ENCODE measurements at places on chromosomes 7 and 10. TPM values are rescaled to one million over a fixed set of nuclear protein-coding genes. Genes with fewer than 3 reads are reported as not detected.

Gene CNOT4
- 5.1 TPM for polyA plus RNA-seq

Gene MEOX2
- 0.78 TPM for polyA plus RNA-seq

Gene LMOD2
- 0.04 TPM for polyA plus RNA-seq

Gene CSGALNACT2
- 2.7 TPM for polyA plus RNA-seq

Gene FAM20C
- polyA plus RNA-seq: 29.1 TPM

Gene CNNM1
- 0.64 TPM for polyA plus RNA-seq

Gene EGFR
- 2.2 TPM for polyA plus RNA-seq

Gene EPDR1
- polyA plus RNA-seq: 8.5 TPM

Gene HEPACAM2
- 9.2 TPM for polyA plus RNA-seq

Gene WNT2
- polyA plus RNA-seq: not detected

Gene OR6V1
- polyA plus RNA-seq: not detected

Gene CALCR
- polyA plus RNA-seq: not detected

Gene OGDHL
- polyA plus RNA-seq: 2.7 TPM

Gene LLCFC1
- not detected for polyA plus RNA-seq

Gene SPDYE5
- polyA plus RNA-seq: 1.9 TPM

Gene OR2A42
- polyA plus RNA-seq: 0.03 TPM

Gene C10orf90
- not detected for polyA plus RNA-seq

Gene OR6B1
- polyA plus RNA-seq: 0.01 TPM

Gene TFPI2
- not detected for polyA plus RNA-seq

Gene ANK3
- polyA plus RNA-seq: 33.5 TPM

Gene PON3
- polyA plus RNA-seq: 4.9 TPM

Gene CTAGE4
- 10.1 TPM for polyA plus RNA-seq

Gene MIOS
- 20.0 TPM for polyA plus RNA-seq

Gene PSD
- polyA plus RNA-seq: 4.4 TPM

Gene TSPAN33
- 12.6 TPM for polyA plus RNA-seq

Gene CTTNBP2
- polyA plus RNA-seq: 1.9 TPM

Gene C10orf105
- polyA plus RNA-seq: not detected

Gene GIMAP5
- polyA plus RNA-seq: 23.0 TPM

Gene SFRP4
- not detected for polyA plus RNA-seq

Gene LRIT2
- not detected for polyA plus RNA-seq

Gene LRIT1
- not detected for polyA plus RNA-seq

Gene ZNF804B
- polyA plus RNA-seq: 0.12 TPM

Gene RNF133
- polyA plus RNA-seq: not detected

Gene CALU
- 6.0 TPM for polyA plus RNA-seq

Gene WDR86
- 1.8 TPM for polyA plus RNA-seq

Gene FAM241B
- 6.7 TPM for polyA plus RNA-seq

Gene PON1
- polyA plus RNA-seq: 9.5 TPM

Gene CCL24
- polyA plus RNA-seq: 2.9 TPM

Gene PDAP1
- 113 TPM for polyA plus RNA-seq

Gene PRKAG2
- polyA plus RNA-seq: 57.9 TPM

Gene GFRA1
- polyA plus RNA-seq: 0.22 TPM

Gene CCDC3
- polyA plus RNA-seq: 0.22 TPM

Gene ADARB2
- 0.54 TPM for polyA plus RNA-seq

Gene COL26A1
- polyA plus RNA-seq: not detected
